Activated CD4-positive, alpha-beta memory T cell treated with anti-CD3 and anti-CD28 coated beads for 36 hours (primary cell): ENCODE measurements at places on chromosomes 13 and 19. TPM values are rescaled to one million over a fixed set of nuclear protein-coding genes. Genes with fewer than 3 reads are reported as not detected.

DNA sequence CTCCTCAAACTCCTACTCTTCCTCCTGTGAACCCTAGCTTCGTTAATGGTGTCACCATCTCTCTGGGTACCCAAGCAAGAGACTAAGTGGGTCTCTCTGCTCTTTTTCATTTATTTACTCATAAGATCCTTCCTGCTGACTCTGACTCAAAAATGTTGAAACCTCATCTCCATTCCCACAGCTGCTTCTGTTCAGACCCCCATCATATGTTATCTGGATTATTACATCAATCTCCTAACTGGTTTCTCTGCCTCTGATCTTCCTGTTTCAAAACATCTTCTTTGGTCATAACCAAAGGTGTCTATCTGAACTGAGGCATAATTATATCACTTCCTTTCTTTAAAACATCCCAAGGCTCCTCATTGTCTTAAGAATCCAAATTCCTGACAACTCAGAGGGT lies 2.0 kb upstream of the MEDAG start:
- no peak for DNase-seq
- no peak overlapping the region for H3K4me3 ChIP-seq
- no peak overlapping the region for H3K27ac ChIP-seq
- peaks cover 14% of the 10 kb centered on the region for H3K4me1 ChIP-seq
- H3K27me3 ChIP-seq = peaks cover 46% of the 10 kb centered on the region
- no peaks in the 10 kb centered on the region for H3K36me3 ChIP-seq

DNA sequence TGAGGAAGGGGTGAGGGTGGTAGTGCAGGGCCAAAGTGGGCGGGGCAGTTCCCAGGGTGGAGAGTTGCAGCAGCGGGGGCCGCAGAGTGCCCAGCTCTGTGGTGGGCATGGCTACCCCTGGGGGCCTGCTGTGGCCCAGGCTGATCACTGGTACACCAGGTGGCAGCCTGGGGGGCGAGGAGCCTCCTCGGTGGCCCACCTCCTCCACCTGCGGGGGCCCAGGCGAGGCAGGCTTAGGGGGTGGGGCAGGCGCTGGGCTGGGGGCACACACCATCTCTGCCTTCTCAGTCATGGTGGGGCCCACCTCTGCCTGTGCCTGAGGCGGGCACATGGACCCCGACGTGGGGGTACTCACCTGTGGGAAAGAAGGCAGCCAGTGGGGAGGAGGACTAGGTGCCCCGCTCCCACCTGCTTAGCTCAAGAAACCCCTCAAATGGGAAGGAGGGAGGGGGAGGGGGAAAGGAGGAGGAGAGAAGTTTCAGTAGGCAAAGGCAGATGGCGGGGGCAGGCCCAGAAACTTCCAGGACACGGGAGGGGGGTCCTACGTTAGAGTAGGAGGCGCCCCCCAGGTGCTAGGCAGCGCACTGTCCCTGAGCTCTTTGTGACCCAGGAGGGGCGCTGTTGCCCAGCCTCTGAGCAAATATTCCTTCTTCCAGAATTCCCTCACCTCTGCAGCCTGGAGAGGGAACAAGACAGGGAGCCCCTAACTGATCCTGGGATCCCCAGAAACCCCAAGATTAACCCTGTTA lies 1.6 kb downstream of the LYL1 start:
- peak overlapping the region; percentile 34 for H3K4me3 ChIP-seq
- peaks cover 49% of the 10 kb centered on the region for H3K4me1 ChIP-seq
- H3K27ac ChIP-seq = peak overlapping the region; percentile 4
- DNase-seq = no peak

GRCh38 chr13:31427151-31428100 lies 227.7 kb downstream of the B3GLCT start:
- peaks cover under 1% of the 10 kb centered on the region for H3K27me3 ChIP-seq
- H3K4me1 ChIP-seq = peaks cover 4% of the 10 kb centered on the region
- no peak overlapping the region for H3K27ac ChIP-seq
- no peaks in the 10 kb centered on the region for H3K36me3 ChIP-seq
- no peak for DNase-seq
- H3K4me3 ChIP-seq = no peak overlapping the region

DNA sequence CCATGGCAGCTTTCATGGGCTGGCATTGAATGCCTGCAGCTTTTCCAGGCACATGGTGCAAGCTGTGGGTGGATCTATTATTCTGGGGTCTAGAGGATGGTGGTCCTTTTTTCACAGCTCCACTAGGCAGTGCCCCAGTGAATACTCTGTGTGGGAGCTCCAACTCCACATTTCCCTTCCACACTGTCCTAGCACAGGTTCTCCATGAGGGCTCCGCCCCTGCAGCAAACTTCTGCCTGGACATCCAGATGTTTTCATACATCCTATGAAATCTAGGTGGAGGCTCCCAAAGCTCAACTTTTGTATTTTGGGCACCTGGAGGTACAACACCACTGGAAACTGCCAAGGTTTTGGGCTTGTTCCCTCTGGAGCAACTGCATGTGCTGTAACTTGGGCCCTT lies 450.6 kb downstream of the LMO7 start:
- H3K36me3 ChIP-seq = no peaks in the 10 kb centered on the region
- H3K27ac ChIP-seq = no peak overlapping the region
- DNase-seq = no peak
- H3K4me1 ChIP-seq = no peaks in the 10 kb centered on the region
- H3K4me3 ChIP-seq = no peak overlapping the region
- no peaks in the 10 kb centered on the region for H3K27me3 ChIP-seq

GRCh38 chr13:21759911-21760310 lies 89.0 kb downstream of the FGF9 start:
- H3K27ac ChIP-seq = no peak overlapping the region
- no peaks in the 10 kb centered on the region for H3K36me3 ChIP-seq
- DNase-seq = no peak
- no peaks in the 10 kb centered on the region for H3K27me3 ChIP-seq
- no peaks in the 10 kb centered on the region for H3K4me1 ChIP-seq

Gene LIPE
- total RNA-seq = 31.6 TPM

GRCh38 chr19:12140545-12141404 lies 625 bp upstream of the ZNF20 start:
- no peaks in the 10 kb centered on the region for H3K27me3 ChIP-seq
- H3K4me3 ChIP-seq = peak overlapping the region; percentile 93
- H3K27ac ChIP-seq = peak overlapping the region; percentile 1
- H3K4me1 ChIP-seq = peaks cover 36% of the 10 kb centered on the region

DNA sequence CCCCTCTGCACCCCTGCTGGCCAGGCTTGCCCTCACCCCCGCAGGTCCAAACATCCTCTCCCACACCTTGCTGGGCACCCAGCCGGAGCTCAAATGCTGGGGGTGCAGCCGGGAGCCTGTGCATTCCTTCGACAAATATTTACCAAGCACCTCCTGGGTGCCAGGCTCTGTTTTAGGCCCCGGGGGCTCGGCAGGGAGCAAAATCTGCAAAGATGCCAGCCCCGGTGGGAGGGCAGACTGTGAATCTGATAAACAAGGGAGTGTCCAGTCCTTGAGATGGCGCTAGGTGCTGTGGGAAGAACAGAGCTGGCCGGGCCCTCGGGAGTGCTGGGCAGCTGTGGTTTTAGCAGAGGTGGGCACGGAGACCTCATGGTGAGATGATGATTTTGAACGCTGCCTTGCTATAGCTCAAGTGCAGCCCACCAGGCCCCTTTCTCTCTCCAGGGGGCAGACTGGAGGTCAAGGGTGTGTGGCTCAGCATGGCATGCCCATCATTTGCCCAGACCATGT lies 10.6 kb downstream of the NFIX start:
- peaks cover 17% of the 10 kb centered on the region for H3K27me3 ChIP-seq
- H3K27ac ChIP-seq = no peak overlapping the region
- no peak for DNase-seq

- H3K27ac ChIP-seq = no peak overlapping the region
- DNase-seq = no peak
- H3K4me1 ChIP-seq = peaks cover 27% of the 10 kb centered on the region
- H3K27me3 ChIP-seq = no peaks in the 10 kb centered on the region
- no peak overlapping the region for H3K4me3 ChIP-seq
These were observed 12.1 kb downstream of the FZR1 start for GRCh38 chr19:3518255-3518654.

DNA sequence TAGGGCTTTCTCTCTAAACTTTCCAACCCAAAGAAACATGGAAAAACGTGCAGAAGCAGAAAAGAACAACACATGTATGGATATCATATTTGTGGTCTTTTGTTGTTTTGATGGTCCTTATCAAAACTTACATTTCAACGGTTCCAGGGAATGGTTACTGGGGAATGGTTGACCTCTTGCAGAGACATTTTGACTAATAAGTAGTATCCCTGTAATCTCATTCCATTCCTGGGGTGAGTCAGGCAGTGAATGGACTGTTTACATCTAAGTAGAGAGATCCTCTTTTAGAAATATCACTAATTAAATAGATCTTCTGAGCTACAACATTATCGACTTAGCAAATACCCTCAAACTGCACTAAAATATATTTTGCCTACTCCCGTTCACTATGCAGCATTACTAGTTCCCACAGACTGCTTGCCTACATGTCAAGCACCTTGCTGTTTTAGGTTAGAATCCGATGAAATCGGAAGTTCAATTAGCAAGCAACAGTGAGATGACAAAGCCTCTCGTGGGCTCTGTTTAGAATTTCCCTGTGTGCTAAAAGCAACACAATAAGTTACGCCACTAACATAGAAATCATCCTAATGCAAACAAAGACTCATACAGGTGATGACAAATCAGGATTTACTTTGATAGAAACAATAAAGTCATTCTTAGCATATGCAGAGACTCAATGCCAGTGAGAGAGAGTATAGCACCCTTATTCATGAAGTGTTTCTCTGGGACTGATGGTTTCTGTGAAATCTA lies 797.7 kb upstream of the ARGLU1 start:
- no peak overlapping the region for H3K27ac ChIP-seq

Gene FGF14
- not detected for total RNA-seq

GRCh38 chr13:97855570-97856303 lies 97.7 kb upstream of the IPO5 start:
- H3K36me3 ChIP-seq = no peaks in the 10 kb centered on the region
- H3K27ac ChIP-seq = no peak overlapping the region
- peak; percentile 22 for DNase-seq
- peaks cover 3% of the 10 kb centered on the region for H3K27me3 ChIP-seq
- no peaks in the 10 kb centered on the region for H3K4me1 ChIP-seq

Gene RASAL3
- total RNA-seq = 130 TPM

- no peaks in the 10 kb centered on the region for H3K36me3 ChIP-seq
- H3K27ac ChIP-seq = peak overlapping the region; percentile 83
- H3K4me3 ChIP-seq = no peak overlapping the region
- peak; percentile 49 for DNase-seq
- H3K4me1 ChIP-seq = peaks cover 76% of the 10 kb centered on the region
These were observed 14.7 kb downstream of the ELL start for GRCh38 chr19:18507021-18507726.

DNA sequence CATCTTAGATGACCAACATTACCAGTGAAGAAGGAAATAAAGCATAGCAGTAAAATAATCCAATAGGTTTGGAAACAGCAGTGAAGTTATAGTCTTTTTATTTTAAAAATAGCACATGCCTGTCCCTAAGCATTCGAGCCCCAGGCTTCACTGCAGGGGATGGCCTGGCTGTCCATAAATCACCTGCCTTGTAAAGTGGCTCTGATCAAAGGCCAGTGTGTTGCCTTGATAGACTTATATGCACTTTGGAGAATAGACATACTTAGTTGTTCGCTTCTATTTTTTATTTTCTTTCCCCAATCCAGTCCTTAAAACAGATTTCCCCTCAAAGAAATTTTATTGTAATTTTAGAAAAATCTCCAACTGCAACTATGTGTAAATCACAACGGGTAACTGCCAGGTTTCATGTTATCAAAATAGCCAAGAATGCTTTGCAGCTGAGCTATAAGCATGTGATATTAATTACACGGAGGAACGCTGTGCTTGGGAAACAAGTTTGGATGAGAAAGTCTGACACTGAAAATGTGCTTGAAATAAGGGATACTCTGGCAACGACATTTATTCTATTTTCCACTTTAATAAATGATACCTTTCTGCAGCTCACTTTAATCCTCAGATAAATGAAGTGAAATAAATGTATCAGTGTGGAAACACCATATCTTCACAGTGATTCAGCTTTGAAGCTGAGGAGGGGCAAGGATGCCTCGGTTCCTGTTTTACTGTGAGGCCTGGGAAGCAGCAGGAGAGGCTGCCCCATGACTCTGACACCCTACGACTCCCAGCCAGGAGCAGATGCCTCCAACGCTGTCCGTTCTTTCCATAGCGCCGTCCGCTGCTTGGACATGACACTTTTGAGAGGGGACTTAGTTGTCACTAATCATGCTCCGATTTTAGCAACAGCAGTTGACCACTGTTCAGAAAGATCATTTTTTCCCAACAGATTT lies 5.5 kb upstream of the METTL21C start:
- no peak for DNase-seq
- no peak overlapping the region for H3K27ac ChIP-seq
- no peaks in the 10 kb centered on the region for H3K36me3 ChIP-seq

DNA sequence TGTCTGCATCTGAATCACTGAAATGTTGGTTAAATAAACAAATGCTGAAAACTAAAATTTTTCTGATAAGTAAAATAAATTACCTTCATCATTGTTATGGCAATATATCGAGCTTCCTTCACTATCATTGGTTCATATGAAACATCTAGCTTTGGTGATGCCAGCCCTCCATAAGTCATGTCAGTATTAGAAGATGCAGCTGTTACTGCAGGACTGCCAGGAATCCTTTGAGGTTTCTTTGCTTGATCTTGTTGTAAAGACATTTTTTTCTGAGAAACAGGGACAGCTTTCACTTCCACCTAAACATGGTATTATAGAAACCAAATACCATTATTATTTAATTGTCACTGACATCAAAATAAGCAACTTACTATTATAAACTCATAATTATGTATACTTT lies 123.7 kb upstream of the FBXL3 start:
- no peaks in the 10 kb centered on the region for H3K27me3 ChIP-seq
- no peak overlapping the region for H3K4me3 ChIP-seq
- peaks cover 33% of the 10 kb centered on the region for H3K36me3 ChIP-seq
- no peak overlapping the region for H3K27ac ChIP-seq
- DNase-seq = no peak

Gene KIR2DL4
- total RNA-seq = not detected

GRCh38 chr13:51556740-51557139 lies 27.5 kb upstream of the WDFY2 start:
- H3K4me1 ChIP-seq = peaks cover 12% of the 10 kb centered on the region
- no peaks in the 10 kb centered on the region for H3K36me3 ChIP-seq
- no peak overlapping the region for H3K27ac ChIP-seq
- peaks cover 5% of the 10 kb centered on the region for H3K27me3 ChIP-seq
- no peak for DNase-seq

Gene IGFL4
- total RNA-seq = not detected

Gene GET3
- total RNA-seq = 54.2 TPM

Gene C19orf73
- total RNA-seq = 1.4 TPM

- H3K36me3 ChIP-seq = peaks cover 12% of the 10 kb centered on the region
- H3K4me3 ChIP-seq = peak overlapping the region; percentile 76
- peak overlapping the region; percentile 69 for H3K27ac ChIP-seq
- DNase-seq = peak; percentile 22
- H3K27me3 ChIP-seq = peaks cover 7% of the 10 kb centered on the region
- peaks cover 54% of the 10 kb centered on the region for H3K4me1 ChIP-seq
These were observed 513 bp downstream of the MIER2 start for GRCh38 chr19:343941-344624.

Gene B3GNT8
- total RNA-seq = 0.68 TPM

GRCh38 chr13:27001705-27002104 lies 169.9 kb downstream of the USP12 start:
- H3K4me3 ChIP-seq = no peak overlapping the region
- no peak for DNase-seq
- H3K4me1 ChIP-seq = peaks cover 11% of the 10 kb centered on the region
- H3K27me3 ChIP-seq = peaks cover 44% of the 10 kb centered on the region
